Spleen (tissue), 13 donors: ENCODE measurements at places on chromosomes 13 and 19.

- no peak for DNase-seq
Observed at GRCh38 chr13:113430378-113431110, 22.7 kb downstream of the ADPRHL1 start.

- no peak for DNase-seq
Observed at GRCh38 chr19:45464852-45465441, 2.8 kb upstream of the FOSB start.

GRCh38 chr19:38190793-38191192, 33.2 kb downstream of the DPF1 start:
- no peak for DNase-seq

DNA sequence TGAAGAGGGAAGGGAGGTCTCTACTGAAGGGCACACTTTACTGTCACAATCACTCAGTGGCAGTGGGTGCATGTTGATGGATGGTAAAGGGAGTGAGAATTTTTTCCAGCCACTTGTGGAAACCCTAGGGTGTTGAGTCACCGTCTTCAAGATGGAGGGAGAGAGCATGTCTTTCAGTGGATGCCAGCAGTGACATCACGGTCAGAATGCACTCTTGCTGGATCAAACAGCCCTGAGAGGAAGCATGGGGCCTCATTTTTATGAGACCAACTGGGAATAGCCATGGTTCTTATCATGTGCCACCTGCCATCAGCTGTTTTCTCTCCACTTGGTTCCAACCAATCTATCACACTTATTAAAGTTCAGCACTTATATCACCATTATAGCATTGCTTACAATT, 182.5 kb downstream of the KCNRG start:
- DNase-seq = no peak

GRCh38 chr13:42073683-42074082, 25.2 kb downstream of the DGKH start:
- DNase-seq = no peak

DNA sequence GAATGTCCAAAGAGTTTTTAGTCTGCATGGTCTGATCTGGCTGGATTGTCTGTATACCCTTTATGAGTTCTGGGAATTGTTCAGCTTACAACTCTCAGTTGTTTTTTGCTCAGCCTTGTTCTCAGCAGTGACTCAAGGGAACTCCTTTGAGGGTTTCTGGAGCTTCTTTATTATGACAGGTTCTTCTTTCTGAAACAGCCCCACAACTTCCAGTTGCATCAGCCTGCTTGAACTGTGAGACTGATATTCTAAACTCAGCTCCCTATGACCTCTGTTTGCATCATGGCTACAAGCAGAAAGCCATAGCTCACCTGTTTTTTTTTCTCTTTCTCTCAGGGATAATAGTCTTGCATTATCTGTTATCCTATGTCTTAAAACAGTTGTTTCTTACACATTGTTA, 85.0 kb downstream of the TDRD3 start:
- no peak for DNase-seq

DNA sequence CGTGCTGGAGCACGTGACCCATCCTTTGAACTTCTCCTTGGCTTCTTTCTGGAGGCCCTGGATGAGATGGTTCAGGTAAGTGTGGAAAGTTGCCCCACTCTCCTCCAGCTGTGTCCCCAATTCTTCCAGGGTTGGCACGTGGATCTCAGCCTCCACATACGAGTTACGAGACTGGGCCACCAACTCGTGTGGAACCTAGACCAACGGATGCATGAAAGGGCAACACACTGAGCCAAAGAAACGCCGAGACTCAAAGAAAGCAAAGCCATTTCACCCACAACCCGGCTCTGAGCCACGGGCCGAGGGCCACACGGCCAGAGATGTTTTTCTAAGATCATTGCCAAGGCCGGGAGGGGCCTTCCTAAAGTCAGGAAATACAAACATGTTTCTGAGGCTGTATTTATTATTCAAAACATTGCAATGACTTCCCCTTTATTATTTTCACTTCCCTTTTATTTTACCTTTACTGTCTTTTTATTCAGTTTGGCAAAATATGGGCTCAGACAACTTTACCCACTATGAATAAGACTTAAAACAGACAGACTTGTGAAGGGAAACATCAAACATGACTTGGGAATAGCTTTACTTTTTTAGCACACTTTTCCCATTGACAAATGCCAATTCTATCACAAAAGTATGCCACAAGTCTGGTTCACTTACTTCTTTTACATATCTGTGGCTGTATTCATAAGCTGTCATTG, 94.6 kb downstream of the KL start:
- DNase-seq = no peak

- no peak for DNase-seq
Observed at GRCh38 chr13:110115591-110115990, 191.4 kb downstream of the COL4A1 start.

DNA sequence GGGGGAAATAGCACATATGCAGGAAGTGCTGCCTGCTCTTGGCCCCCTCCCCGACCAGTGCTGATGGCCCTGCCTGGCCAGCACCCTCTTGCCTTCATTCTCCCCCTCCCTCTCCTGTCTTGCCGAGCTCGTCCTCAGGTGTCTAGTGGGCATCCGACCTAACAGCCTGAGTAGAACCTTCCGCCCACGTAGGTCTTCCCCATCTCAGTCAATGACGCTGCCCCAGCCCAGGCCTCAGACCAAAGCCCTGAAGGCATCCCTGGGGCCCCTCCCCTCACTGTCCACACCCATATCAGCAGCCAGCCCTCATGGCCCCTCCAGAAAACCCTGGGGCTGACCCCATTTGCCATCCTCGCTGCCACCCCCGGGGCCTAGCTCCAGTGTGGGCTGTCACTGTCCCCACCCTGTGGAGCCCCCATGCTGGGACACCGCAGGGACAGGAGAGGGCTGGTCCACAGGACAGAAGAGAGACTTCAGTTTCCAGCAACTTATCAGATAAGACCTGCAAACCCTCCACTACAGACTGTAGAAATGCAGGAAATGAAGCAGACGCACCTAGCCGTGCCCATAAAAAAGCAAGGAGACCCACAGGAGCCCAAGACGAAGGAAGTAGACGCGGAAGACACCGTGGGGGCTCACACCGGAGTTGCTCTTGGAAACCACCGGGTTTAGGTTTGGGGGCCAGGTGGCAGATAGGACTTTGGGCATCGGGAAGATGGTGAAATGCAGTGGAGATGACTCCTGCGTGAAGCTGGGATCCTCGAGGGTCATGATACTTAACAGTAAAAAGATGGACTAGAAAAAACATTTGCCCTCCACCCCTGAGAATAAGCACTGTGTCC, 38.3 kb downstream of the AP1M1 start:
- DNase-seq = peak; percentile 72

DNA sequence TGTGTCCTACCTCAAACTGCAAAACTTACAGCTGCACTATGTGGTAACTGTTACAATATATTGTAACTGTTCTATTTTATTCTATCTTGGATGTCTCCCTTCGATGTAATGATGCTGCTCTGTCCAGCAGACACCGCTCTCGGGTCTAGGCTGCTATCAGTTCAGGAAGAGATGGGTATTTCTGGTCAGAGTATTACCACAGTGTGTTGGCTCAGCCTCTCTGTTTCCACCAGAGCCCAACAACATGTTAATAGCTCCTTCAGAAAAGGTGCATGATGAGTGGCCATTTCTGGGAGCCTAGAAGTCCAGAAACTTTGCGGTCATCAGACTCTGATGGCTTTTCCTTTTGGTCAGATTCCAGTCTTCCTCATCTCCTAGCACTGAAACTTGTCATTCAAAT, 35.9 kb upstream of the IGFL1 start:
- no peak for DNase-seq

DNA sequence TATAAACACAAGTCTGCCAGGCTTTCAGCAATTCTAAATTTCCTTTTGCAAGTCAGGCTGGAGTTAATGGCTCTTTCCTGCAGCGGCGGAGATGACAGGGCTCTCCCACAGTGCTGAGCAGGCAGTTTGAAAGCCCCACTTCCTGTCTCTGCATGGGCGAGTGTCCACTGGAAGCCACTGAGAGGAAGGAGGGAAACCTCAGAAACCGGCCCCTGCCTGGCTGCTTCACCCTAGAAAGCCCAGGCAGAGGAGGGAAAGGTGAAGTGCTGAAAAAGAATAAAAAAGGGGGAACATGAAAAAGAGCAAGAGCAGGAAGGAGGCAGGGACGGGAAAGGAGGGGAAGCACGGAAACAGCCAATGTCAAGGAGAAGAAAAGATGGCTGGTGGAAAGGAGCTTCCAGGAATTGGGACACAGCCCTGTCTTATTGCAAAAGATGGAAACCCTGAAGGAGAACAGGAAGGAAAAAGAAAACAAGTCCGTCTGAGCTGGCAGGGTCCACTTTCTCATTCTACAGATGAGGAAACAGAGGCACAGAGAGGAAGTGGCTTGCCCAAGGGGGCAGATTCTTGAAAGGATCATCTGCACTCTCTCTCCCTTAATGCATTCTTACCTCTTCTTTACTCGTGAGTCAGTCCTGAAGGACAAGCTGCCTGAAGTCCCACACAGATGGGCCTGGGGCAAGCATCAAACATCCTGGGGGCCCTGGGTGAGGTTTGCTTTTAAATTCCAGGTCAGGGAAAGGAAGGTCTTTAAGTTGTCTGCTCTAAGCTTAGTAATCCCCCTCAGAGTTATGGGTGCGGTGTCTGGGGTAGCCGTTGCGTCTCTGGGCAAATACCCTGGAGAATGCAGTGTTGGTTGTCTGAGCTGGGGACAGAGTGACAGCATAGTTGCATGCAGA, 38.8 kb upstream of the ALOX5AP start:
- DNase-seq = peak; percentile 80

- DNase-seq = no peak
Observed at GRCh38 chr13:35594096-35594495, 117.6 kb upstream of the MAB21L1 start.

GRCh38 chr19:6150289-6150688, 14.8 kb downstream of the ACSBG2 start:
- DNase-seq = no peak

DNA sequence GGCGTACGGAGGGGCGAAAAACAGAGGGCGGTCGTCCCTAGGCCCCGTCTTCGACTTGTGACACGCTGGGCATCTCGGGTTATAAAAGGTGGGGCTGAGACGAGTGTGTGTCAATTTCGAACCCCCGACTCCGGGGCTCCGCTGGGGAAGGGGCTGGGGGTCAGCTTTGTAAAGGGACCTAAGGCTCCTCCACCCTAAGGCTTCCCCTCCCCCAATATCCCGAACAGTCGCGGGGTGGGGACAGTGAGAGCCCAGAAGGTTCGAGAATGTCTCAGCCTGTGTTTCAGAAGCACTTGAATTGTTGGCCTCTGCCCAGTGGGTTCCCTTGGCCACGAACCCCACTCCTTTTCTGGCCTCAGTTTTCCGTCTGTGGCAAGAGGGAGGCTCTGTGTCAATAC, 450 bp downstream of the SELENOW start:
- DNase-seq = no peak

DNA sequence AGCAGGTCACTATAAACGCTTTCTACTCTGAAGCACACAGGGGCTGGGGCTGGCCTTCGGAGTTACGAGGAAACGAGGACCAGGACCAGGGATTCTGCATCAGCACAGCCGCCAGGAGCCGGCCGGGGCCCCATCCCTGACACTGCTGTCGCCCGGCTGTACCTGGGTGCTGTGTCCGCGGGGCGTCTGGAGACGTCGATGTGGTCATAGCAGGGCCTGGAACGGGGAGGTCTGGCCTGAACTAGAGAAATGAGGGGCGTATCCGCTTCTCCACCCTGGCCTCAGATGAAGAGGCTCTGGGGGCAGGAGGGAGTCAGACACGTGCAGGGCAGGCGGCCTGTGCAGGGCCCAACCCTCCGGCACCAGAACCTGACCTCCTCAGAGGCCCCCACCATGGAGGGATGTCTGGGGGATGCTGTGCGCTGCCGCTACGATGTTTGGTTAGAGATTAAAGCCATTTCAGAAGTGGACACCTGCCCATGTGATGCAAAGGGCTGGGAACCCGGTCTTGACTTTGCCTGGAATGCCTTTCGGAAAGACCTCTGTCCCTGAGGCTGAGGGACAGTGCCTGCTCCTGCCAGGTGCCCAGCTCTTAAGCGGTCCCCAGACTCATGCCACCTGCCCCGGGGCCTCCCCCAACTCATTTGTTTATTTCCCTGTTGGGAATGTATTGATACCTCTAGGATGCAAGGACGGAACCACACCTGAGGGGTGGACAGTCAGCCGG, 21.4 kb downstream of the GAS6 start:
- peak; percentile 63 for DNase-seq

DNA sequence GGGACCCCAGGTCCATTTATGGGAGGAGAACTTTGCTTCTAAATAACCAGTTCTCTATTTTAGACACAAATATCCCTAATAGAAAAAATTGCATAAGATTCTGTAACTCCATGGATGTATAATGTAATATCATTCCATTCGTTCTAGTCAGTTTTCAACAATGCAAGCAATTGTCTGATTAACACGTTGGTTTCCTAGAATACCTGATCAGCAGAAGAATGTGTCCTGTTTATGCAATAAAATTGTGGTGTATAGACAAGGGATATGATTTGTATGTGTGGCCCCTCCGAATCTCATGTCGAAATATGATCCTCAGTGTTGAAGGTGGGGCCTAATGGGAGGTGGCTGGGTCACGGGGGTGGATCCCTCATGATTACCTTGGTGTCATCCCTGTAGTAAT, 62.1 kb downstream of the RUBCNL start:
- DNase-seq = no peak

- no peak for DNase-seq
Observed at GRCh38 chr19:45515807-45516401, 8.6 kb downstream of the VASP start.

DNA sequence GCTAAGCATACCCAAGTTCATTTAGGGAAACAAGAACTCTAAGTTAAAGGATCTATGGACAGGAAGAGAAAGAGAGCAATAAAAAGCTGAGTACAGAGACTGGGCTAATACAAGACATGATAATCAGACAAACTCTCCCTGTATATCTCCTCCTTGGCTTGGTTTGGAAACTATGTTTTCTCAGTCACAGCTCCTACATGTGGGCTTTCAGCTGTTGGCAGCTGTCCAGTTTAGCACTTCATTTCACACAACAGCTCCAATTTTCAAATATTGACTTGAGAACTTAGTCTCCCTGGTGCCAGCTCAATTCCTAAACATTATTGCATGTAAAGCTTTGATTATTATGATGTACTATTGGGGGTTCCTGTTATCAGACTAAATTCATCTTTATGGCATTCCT, 222.8 kb upstream of the OBI1 start:
- no peak for DNase-seq

GRCh38 chr13:113598481-113598880, 13.9 kb downstream of the TFDP1 start:
- DNase-seq = peak; percentile 58

DNA sequence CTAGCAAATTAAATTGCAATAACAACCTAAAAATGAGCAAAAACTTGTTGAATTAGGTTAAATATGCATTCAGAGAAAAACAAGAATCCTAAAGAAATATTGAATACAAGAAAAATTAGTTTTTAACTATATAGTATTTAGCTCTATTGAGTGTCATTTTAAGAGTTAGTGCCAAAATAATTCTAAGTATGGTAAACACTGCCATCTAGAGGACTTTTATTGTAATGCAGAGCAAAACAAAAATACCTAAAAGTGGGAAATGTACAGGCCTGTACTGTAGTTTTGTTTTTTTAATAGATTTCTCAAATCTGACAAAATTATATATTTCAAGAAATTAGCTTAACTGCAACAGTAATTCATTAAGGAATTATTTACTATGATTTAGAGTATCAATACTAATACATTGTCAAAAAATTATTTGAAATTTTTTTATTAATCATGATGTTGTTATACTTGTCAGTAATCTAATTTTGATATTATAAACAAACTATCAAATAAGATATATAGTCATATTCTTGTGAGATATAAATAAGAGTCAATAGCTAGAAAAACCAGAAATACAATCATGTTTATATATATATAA, 8.2 kb upstream of the PCDH9 start:
- no peak for DNase-seq

- DNase-seq = no peak
Observed at GRCh38 chr13:96218475-96218874, 128.6 kb downstream of the HS6ST3 start.
